Muscle of arm (tissue), 14 donors: ENCODE measurements at places on chromosomes 2 and 18.

DNA sequence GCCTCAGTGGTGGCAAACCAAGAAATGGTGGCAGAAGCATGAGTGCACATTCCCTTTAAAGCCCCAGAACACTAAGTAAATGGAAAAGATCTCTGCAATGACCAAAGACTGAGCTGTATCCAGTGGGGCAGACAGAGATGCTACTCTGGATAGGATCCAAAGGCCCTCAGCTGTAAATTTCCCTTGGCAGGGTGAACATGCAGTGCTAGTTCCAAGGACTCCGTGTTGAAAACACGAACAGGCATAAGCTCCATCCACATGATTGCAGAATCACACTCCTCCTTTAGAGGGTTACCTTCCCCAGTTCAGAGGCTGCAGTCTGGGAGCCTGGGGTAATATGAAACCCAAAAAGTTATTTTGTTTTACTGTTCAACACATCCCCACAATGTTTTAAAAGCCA is 98.6 kb upstream of the KLF7 start:
- no peak for DNase-seq

DNA sequence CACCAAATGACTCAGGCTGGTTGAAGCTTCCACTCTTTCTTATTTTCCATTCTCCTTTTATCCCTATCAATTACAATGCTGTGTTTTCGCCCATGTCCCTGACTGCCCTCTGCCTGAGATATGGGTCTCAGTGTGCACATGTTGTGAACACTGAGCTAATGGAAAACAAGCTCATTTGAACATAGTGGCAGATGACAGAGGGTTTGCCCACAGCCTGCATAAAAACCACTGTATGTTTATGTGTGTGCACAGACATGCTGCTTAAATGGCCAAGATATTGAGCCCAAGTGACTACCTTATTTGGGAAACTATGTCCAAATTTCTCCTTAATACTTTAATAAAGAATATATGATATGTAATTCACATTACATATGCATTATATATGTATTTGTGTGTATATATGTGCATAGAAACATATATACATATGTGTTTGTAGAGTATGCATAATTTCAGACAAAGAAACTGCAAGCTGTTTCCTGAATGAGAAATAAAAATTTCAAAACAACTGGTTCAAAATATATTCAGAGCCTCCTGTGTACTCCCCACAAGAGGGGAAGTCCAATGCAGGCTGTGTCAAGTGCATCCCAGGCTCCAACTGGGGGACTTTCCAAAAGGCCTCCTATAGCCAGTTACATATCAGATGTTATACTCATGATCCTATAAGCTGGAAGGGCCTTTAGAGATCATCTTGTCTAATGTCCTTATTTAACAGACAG is 92.7 kb upstream of the CD302 start:
- no peak for DNase-seq

DNA sequence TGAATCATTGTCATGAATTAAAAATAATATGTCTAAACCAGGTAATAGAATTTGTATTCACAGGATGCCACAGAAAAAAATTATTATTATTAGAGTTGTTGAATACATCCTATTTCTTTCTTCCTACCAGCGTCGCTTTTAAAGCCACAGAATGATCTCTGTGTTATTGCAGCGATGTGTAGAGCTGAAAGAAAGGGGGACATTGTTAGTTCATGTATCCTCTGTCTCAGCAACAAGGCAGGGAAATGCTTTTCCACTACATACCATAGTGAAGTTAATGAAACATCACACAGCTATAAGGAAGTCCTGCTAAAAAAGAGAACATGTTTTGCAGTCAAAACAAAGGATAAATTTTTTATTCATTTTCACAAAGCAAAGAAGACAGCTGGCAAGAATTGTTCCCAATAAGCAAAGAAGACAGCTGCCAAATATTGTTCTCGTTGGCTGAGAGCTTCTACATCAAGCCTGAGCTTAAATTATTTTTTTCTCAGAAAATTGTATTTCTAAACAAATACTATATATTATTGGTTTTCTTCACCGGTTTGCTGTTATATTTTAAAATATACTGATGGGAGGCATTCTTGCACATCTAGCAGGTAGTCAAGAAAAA is 1234.4 kb downstream of the SUCLG1 start:
- DNase-seq: no peak

DNA sequence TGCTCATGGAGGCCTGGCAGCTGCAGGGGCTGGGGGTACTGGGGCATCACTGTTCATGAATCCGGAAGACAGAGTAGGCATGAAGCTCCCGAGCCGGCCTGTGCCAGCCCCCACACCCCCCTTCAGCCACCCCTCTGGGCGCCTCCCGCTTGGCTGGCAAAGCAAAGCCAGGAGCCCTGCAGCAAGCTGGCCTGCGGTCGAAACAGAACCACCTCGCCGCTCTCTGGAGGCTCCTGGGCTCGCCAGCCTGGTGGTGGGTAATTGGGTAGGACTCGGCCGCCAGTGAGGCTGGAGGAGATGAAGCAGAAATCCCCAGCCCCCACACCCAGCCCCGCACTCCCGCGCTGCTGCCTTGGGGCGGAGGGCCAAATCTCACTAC is 70.9 kb upstream of the GPC1 start:
- DNase-seq: no peak

DNA sequence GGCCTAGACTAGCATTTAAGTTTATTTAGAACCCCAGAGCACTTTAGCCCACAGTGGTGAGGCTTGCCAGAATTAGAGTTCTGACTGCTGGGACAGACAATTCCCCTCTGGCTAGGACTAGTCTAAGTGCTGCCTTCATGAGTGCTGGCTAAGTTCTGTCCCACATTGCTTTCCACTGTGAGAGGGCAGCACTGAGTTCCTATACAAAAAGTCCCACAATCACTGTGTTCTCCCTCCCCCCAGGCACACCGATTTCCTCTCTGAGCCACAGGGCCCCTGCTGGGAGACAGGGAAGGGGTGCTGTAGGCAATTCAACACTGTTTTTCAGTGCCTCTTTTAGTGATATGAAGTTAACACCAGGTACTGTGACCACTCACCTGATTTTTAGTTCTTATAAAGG is 310.9 kb downstream of the DLGAP1 start:
- DNase-seq: no peak

DNA sequence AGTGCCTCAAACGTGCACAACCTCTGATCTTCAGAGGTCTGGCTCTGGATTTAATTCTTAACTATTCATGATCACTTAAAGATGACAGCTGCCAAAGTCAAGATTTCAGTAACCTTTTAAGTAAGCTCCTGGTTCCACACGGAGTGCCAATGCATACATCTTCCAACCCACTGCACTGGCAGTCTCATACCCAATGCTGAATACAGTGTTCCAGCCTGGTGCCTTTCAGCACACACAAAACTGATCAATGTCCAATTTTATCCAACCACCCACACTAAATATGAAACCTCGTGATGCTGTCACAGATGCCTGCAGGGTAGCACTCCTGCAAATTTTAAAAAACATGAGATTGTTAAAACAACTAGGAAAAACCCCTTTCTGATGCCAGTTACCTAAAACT is 84.0 kb downstream of the EHBP1 start:
- DNase-seq: no peak

GRCh38 chr2:213609570-213610170 is 325.4 kb downstream of the SPAG16 start:
- no peak for DNase-seq

DNA sequence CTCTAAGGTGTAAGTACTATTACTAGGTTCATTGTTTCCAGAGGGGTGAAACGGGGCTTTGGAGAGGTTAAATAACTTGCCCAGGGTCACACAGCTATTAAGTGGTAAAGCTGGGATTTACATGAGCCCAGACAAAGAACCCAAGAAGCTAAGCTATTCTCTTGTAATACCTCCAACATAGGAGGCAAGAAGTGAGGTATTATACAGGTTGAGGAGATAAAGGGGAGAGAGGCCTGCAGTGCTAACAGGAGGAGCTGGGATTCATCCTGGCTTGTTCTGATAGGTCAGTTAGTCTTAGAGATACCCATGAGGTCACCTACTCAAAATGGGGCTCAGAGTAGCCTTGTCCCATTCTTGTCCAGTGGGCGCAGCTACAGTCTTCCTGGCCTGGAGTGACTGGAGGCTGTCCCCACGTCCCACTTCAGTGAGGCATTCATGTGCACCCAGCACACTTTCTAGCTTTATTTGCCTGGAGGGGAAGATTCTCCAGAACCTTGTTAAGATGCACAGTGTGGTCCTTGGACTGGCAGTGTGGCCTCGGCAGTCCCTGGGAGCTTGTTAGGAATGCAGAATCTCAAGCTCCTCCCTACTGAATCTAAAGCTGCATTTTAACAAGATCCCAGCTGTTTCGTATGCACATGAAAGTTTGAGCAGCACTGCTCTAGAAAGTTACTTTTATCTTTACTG is 63.5 kb downstream of the MEIS1 start:
- DNase-seq: no peak

DNA sequence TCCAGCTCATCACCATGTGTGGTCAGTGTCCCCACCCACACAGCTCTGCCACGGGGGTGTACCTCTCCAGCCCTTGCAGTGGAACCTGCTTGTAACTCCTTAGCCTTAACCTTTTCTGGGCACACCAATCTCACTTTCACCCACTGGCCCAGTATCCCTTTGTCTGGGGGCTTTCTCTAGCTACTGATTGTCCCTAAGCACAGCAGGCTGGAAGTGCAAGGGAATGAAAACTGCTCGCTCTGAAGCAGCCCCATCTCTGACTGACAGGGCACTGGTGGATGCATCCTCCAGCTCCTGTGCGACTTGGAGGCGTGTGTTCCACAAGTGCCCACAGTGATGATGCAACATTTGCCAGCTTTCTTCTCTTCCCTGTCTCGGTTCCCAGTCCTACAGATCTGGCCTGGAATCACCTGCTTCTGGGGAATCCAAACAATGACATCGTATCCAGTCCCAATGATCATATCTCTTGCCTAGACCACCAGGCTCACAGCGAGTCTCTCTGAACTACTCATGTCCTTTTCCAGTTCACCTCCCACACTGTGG is 33.6 kb downstream of the SCTR start:
- DNase-seq: no peak

- no peak for DNase-seq
Observed at GRCh38 chr18:51857989-51858388, 482.0 kb upstream of the DCC start.

DNA sequence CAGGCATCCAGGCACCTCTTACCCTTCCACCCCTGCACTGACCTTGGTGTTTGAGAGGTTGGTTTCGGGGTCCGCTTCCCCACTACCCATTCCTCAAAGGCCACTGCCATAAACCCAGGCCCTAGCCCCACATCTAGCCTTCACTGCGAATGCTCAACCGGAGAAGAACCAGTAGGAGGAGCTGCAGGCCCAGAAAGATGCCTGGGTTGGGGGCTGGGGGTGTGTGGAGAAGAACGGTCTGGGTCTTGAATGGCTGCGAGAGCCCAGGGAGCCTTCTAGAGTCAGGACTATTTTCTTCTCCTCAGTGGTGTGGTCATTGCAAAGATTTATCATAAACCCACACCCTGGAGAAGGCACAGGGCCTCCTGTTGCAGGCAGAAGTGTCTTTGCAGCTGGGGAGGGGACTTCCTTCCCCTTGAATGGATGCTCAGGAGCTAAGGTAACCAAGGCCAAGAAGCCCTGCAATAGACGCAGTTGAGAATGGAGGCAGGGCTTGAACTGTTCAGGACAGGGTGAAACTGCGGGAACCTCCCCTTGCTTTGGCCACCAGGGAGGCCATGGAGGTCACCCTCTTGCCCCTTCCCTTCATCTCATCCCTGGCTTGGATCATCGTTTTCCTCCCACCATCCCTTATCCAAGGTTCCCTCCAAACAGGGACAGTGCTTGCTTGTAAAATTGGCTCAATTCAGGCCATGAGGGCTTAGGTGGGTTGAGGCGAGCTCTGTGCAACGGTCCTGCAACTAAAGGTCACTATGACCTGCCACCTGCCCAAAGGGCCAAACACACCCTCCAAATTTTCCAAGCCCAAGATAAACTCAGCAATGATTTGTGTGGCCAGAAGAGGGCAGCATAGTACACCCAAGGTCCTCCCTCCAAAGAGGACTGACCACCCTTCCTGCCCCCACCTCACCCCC is 20.9 kb downstream of the THNSL2 start:
- no peak for DNase-seq

GRCh38 chr2:207135801-207136457 is 29.8 kb downstream of the KLF7 start:
- no peak for DNase-seq

DNA sequence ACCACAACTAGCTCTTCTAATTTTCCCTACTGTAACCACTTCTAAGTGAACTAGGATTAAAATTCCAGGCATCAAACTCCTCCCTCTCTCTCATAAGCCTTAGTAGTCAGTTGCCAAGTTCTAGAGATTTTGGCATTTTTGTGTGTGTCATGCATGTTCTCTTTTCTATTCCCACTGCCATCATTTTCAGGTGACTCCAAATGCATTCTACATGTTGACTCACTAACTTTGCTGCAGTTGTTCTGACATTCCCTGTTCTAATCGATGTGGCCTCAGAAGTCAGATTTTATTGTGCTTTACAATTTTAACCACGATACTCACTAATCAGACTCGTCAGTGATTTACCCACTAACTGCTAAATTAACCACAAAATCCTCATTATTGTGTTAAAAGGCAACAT is 13.3 kb downstream of the DSC1 start:
- DNase-seq: no peak

DNA sequence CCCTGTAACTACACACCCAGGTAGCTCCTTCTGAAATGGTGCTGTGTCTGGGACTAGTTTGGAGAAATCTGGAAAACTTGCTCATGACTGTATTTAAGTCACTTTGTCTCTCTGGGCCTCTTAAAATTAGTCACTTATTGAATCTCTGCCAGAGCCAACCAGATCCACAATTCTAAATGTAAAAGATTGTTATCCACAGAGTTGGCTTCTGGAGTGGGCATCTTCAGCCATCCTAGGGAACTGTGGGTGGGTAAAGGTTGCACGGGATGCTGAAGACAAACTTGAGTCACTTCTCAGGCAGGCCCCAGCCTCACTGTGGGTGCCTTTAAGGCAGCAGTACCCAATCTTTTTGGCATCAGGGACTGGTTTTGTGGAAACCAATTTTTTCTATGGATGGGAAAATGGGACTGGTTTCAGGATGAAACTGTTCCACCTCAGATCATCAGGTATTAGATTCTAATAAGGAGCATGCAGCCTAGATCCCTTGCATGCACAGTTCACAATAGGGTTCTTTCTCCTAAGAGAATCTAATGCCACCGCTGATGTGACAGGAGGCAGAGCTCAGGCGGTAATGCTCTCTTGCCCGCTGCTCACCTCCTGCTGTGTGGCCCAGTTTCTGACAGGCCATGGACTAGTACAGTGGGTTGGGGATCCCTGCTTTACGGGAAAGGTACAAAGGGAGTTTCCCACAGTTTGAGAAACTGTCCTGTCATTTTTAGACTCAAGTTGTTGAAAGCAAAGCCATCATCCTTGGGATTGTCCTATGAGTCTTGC is 98.3 kb upstream of the SPRED2 start:
- DNase-seq: no peak

GRCh38 chr2:241853651-241854341 is 4.9 kb downstream of the PDCD1 start:
- DNase-seq: no peak

GRCh38 chr2:132902626-132903025 is 232.6 kb upstream of the LYPD1 start:
- DNase-seq: no peak
